Esophagus muscularis mucosa (tissue), 4 donors: ENCODE measurements at places on chromosomes 12 and 14. TPM values are rescaled to one million over a fixed set of nuclear protein-coding genes. Genes with fewer than 3 reads are reported as not detected.

GRCh38 chr14:61125867-61126572 lies 145.0 kb downstream of the SLC38A6 start:
- no peak for DNase-seq

- no peak for DNase-seq
Observed at GRCh38 chr12:68580911-68581310, 29.8 kb upstream of the RAP1B start.

GRCh38 chr12:89166121-89166520 lies 186.2 kb downstream of the DUSP6 start:
- DNase-seq: no peak

The PLEKHG7 gene
- total RNA-seq: not detected

The P2RX7 gene
- 4.3 TPM for total RNA-seq

The NOVA1 gene
- 22.4 TPM for total RNA-seq

The PIP4P1 gene
- 23.9 TPM for total RNA-seq
